Stimulated activated CD4-positive, alpha-beta T cell treated with anti-CD3 and anti-CD28 coated beads, Interleukin-12 subunit alpha, Interleukin-12 subunit beta, amount 100 ng/mL, for 4 hours (primary cell): ENCODE measurements at places on chromosomes 7 and 10.
A peak's percentile ranks its signal among the peaks of the same experiment; 100 is the strongest.

DNA sequence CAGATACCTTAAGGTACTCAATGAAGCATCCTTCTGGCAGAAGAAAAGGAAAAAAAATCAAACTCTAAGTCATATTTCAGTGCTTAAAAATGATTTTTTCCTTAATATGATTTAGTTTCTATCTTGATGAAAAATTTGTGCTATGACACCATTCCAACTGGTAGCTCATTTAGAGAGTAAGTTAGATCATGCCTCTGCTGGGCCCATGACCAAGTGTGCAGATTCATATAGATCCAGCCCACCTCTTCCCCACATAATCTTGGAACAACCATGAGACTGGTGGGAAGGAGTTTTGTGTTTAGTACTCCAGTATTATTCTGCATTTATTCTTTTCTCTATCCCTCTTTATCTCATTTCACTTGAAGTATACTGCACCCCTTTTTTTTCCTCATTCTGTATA lies 908.3 kb downstream of the KCNMA1 start:
- no peak for DNase-seq

GRCh38 chr10:30755441-30755953 lies 125.9 kb upstream of the LYZL2 start:
- DNase-seq, result no peak

DNA sequence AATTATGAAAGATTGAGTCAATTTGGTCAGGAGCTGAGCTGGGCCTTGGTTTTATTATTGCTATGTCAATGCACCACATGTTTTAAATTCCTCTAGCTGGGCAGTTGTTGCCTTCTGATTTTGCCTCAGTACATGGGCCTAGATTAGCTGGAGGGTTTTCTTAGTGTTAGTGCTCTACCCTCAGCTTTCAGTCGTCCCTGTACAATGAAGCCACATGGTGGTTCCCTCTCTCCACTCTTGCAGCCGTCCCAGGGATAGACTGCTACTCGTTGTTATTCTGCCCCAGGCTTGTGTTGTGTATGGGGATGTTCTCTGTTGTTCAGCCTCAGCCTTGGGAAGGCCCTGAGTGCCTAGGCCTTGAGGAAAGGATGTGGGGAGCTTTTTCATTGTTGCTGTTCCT lies 37.0 kb downstream of the NHLRC2 start:
- DNase-seq, result no peak

DNA sequence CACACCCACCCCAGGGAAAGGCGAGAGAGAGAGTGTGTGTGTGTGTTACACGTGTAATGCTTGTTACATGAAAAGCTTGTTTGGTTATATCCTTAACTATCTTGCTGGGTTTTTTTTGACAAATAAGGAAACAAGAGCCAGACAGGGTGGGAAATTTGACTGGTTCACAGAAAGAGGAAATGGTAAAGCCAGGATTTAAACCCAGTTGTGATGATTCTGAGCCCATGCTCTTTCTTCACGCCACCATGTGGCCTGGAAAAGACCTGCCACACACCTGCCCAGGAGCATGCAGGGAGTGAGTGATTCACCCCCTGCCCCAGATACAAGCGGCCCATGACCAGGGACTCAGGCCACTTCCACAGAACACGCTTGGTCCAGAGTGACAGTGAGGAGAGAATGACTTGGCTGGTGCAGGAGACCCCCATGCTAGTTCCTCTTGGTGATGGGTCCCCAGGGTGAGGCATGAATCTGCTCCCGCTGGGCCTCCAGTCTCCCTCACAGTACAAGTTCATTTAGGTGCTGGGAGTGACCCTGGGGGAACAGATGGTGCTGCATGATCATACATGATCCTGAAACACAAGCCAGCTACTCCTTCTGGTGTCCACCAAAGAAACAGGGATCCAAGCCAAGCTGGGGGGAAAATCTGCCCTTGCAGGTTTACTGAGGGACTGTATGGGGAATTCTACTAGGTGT lies 21.0 kb upstream of the EIF5AL1 start:
- DNase-seq, result no peak

DNA sequence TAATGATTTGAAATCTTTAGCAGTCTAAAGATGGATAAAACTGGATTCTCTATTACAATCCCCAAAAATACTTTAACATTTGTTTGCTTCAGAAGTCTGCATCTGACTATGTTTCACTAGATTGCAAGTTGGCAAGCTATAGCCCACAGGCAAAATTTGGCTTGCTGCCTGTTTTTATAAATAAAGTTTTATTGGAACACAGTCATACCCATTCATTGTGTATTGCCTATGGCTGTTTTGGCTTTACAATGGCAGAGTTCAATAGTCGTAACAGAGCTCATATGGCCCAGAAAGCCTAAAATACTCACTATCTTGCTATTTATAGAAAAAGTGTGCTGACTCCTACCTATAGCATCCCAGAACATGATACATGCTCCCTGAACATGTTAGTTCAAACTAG lies 89.0 kb upstream of the GPR141 start:
- no peak for DNase-seq

DNA sequence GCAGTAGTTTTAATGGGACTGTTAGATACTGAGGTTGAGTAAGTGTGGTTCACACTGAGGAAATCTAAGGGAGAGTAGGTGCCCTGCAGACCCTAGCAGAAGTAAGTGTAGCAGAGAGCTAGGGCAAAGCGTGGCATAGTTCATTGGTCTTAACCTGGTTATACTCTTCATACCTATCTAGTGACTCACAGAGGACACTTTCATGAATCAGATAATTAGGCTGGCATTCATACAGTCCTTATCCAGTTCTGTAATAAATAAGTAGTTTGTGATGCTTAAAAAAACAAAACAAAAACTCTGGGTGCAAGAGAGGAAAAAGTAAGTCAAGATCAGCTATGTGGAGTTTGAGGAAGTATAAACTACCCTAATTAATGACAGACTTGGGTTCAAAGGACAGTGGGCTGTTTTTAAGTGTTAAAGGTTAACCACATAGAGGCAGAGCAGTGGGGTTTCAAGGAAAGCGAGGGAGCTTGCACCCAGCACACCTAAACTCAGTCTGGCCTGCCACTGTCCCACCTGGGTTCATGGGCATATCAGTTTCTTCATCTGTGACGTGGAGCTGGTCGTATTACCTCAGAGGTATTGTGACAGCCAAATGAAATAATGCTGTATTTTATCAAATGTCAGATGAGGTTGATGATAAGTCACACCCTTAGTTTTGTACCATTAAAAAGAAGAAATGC lies 27.1 kb downstream of the LMTK2 start:
- no peak for DNase-seq

DNA sequence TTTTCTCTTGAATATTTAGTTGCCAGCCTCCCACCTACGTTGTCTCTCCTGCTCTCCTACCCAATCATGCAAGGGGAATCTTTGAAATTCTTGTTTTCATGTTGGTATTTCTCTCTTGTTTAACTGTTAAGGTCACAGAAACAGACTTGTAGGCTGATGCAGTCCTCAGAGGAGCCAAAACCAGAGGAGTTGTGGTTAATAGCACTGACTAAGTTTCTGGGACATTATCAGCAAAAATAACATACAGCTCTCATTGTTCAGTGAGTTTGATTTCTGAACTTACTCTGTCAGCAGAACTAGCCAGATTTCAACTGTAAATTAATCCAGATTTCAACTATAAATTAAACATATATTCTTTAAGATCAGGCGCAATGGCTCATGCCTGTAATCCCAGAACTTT lies 11.1 kb upstream of the CUL1 start:
- DNase-seq, result no peak

DNA sequence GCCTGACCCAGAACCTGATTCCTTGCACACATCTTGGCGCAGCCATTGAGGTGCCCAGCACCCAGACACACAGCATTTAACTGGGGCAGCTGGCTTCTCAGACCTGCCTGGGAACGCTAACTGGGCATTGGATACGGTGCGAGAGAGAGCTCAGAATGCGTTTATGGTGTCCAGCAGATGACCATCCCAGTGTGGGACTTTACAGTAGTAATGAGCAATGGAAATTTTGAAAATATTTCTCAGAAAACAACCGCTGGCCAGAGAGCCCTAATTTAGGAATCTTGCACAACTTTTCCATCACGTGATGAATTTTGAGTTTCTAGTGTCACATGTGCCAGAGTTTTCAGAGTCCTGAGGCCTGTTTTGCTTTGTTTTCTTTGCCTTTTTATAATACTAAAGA lies 78.2 kb upstream of the SEC61G start:
- no peak for DNase-seq

- no peak for DNase-seq
Observed at GRCh38 chr10:110827410-110827809, 44.3 kb upstream of the PDCD4 start.

- DNase-seq, result peak; percentile 12
Observed at GRCh38 chr7:66921396-66921917, 432 bp downstream of the TMEM248 start.

DNA sequence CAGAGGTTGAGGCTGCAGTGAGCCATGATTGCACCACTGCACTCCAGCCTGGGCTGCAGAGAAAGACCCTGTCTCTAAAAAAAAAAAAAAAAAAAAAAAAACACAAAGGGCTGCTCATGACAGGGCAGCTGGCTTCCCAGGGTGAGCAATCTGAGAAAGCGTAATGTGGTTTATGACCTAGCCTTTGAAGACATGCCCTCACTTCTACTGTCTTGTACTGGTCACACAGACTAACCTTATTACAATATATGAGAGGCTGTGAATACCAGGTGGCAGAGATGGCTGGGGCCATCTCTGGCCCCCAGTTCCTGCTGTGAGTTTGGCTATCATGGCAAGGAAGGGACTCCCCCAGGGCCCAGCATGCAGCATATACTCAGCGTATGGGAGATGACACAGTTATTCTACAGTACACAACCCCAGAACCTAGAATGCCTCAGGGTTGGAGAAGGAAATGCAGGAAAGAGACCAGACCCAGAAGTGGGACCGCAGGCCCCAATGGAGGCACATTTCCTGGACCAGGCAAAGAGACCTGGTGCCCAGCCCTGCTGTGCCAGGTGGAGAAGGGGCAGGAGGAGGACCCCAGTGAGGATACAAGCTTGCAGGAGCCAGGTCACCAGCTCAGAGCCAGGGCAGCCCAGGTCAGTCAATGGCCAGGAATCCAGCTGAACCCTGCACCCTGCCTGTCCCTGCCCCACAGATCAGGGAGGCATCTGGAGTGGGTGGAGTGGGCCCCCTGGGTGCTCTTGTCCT lies 26.3 kb downstream of the NPTX2 start:
- DNase-seq, result no peak

- no peak for DNase-seq
Observed at GRCh38 chr10:4649886-4650508, 176.0 kb upstream of the AKR1E2 start.

- no peak for DNase-seq
Observed at GRCh38 chr7:74254858-74255379, 720 bp upstream of the RFC2 start.

- DNase-seq, result no peak
Observed at GRCh38 chr7:91342346-91342745, 78.1 kb downstream of the FZD1 start.

DNA sequence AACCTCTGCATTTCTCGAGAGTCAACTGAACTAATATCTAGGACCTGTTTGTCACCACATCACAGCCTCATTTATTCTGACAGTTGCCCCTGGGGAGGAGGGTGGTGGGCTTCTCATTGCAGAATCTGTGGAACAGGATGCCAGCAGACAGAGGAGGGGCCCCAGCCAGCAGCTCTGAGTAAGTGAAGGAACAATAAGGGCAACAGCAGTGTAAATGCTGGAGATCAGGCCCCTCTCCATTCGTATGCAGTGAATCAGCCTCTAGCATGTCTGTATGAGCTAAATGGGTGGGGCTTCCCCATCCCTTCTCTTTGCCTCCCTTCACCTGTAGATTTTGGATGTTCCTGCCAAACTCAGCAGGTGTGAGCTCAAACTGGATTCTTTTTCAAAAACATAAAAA lies 7.7 kb upstream of the CPVL start:
- no peak for DNase-seq

GRCh38 chr7:16891874-16892643 lies 10.3 kb upstream of the AGR3 start:
- no peak for DNase-seq

DNA sequence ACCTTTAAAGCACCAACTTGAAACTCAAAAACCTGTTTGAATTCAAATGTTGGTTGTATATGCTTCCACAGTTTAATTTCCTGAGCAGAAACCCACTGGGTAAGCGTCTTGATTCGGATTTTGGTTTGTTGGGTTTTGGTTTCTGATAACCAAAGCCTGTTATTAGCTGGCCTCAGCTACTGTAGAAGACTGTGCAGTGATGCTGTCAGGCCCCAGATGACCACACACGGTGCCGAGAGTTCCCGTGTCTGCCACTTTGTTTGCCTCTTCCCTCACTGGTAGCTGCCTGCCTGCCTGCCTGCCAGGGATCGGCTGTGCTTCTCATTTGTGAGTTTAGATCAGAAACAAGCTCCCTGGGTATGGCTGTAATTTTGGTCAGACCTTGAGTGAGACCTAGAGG lies 5.6 kb downstream of the MDH2 start:
- DNase-seq, result no peak

DNA sequence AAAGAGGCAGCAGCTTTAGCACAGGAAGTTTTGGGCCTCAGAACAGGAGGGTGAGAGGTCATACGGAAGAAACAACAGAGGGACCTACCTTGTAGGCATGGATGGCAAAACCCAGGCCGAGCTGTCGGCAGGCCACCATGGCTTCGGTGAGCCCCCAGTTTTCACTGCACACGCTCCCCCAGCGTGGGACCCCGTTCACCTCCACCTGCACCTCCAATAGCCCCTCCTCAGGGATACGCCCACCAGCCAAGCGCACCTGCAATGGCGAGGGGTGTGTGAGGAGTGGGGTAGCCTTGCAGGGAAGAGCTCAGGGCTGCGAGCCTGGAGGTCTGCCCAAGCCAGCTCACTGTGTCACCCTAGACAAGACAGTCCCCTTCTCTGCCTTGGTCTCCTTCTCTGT lies 11.3 kb downstream of the LOXL4 start:
- DNase-seq, result no peak

DNA sequence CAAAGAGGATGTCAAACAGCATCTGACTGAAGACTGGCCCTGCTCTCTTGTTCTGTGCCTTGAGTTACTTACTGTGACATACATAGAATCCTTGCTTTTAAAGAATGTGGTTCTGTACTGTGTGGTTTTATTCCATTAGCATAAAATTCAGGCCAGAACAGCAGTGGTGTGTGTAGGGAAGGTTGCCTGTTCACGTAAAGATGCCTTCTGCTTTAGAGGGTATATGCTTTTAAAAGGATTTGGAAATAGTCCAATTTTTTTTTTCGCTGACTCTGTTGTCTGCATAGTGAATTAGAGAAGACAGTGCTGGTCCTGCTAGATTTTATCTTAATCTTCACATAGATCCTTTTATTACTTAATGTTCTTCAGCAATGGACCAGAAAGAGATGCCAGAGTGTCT lies 470.8 kb upstream of the SEMA3A start:
- no peak for DNase-seq

- no peak for DNase-seq
Observed at GRCh38 chr7:34842782-34843181, 184.8 kb downstream of the NPSR1 start.

GRCh38 chr10:31075881-31076609 lies 44.4 kb upstream of the ZNF438 start:
- no peak for DNase-seq

- no peak for DNase-seq
Observed at GRCh38 chr7:51317582-51317910, 937 bp upstream of the COBL start.

GRCh38 chr10:121721257-121721656 lies 123.0 kb upstream of the FGFR2 start:
- no peak for DNase-seq
